ENCODE measurements at places on chromosomes 7 and 10.

GRCh38 chr10:5947471-5948207, 29.7 kb downstream of the IL15RA start:
- DNase-seq, result no peak

GRCh38 chr10:89248990-89249389, 2.6 kb downstream of the LIPA start:
- no peak for DNase-seq

GRCh38 chr10:45585131-45585530, 87.4 kb downstream of the ZFAND4 start:
- DNase-seq, result no peak

- no peak for DNase-seq
These were observed 103.8 kb downstream of the NKX6-2 start for GRCh38 chr10:132681858-132682755.

GRCh38 chr10:21314906-21315644, 210.4 kb downstream of the SKIDA1 start:
- no peak for DNase-seq

DNA sequence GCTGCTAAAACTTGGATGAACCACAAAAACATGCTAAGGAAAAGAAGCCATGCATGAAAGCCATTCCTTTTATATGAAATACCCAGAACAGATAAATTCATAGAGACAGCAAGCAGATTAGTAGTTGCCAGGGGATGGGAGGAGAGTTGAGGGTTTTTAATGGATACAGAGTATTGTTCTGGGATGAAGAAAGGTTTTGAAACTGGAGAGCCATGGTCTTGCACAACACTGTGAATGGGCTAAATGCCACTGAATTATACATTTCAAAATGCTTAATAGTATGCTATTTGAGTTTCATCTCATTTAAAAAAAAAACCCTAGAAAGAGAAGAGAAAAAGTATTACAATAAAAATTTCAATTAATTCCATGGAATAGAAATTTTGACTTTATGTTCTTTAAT, 154.3 kb downstream of the GNAT3 start:
- no peak for DNase-seq

GRCh38 chr10:48382982-48383381, 76.5 kb downstream of the MAPK8 start:
- no peak for DNase-seq

GRCh38 chr7:38411404-38411803, 138.0 kb upstream of the TARP start:
- no peak for DNase-seq

- no peak for DNase-seq
These were observed 47.8 kb upstream of the TMEM243 start for GRCh38 chr7:87267239-87267900.

GRCh38 chr10:95605163-95605562, 44.0 kb upstream of the SORBS1 start:
- no peak for DNase-seq

- no peak for DNase-seq
These were observed 20.7 kb downstream of the CREB3L2 start for GRCh38 chr7:137981175-137981574.

DNA sequence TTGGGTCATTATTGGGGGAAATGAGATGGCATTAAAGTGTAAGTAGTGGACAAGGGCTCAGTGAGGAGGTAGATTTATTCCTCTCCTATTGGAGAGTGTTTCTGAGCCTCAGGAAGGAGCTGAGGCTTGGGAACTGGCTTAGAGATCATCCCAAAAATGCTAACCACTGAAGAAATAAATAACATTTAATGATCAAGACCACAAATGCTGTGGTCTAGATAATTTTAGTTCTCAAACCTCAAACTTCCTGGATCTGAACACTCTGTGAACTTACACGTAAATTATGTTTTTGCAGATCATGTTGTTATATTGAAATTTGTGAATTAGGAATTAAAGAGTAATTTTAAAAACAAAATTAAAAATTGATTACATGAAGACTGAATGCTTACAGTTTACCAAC, 27.3 kb downstream of the MDFIC start:
- no peak for DNase-seq

- no peak for DNase-seq
These were observed 73.5 kb downstream of the LRRN3 start for GRCh38 chr7:111164442-111164841.

- no peak for DNase-seq
These were observed 147.5 kb upstream of the TCF7L2 start for GRCh38 chr10:112802411-112803022.

DNA sequence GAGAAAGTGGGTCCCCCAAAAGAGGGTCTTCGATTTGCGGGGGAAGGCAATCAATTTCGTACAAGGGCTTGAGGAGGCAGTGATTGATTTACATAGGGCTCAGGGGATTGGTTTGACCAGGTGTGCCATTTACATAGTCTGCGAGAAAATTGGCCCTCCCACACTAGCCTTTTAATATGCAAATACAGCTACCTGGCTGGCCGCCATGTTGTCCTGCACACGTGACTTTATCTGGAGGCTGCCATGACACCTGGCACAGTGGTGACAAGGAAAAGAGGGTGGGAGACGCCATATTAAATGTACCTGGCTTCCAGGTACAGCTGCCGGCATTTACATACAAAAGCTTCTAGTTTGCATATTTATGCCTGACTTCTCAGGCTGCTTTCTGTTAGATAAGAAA, 1577.2 kb upstream of the LRRTM3 start:
- DNase-seq, result no peak

- DNase-seq, result no peak
These were observed 5.1 kb downstream of the UNCX start for GRCh38 chr7:1237704-1238255.

DNA sequence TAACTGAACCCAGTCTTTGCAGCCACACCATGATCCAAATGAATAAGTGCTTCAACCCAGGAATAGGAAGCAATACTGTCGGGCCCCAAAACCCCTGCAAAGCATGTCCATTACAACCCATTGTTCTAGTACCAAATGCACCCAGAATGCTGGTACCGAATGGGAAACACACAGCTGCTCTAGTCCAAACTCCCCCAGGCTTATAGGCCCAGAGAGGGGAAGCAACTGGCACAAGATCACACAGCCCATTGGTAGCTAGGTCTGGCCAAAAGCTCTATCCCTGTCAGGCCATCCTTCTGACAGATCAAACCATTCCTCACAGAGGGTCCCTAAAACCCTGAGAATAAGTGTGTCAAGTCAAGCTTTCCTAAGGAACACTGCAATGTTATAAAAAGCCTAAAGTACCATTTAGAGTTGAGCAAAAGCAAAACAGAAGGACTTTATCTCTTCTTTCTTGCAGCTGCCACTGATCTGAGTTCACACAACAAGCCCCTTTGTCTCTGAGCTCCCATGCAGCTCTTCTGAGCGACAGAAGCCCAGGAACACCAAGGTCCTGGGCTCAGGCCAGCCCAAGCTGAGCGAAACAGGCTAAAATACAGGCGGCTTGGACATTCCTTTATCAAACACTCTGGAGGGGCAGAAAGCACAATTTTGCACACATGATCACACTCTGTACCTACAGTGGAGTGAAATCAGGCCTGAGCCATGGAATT, 116.7 kb downstream of the SGMS1 start:
- peak; percentile 42 for DNase-seq

DNA sequence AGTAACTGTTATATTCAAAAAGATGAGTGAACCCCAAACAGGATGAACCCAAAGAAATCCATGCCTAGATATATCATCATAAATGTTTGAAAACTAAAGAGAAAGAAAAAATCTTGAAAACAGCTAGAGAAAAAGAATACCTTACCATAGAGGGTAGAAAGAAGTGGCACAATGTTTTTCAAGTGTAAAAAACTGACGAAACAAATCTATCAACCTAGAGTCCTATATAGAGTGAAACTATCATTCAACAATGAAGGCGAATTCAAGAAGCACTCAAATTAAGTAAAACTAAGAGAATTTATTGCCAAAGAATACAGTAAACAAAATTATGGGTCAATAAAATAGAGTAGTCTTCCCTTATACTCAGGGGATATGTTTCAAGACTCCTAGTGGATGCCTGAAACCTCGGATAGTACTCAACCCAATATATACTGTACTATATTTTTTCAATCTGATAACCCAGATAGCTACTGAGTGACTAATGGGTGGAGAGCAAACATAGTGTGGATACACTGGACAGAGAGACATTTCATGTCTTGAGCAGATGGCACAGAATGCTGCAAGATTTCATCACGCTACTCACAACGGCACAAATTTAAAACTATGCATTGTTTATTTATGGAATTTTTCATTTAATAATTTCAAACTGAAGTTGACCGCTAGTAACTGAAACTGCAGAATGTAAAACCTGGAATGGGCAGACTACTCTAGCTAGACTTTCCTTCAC, 52.6 kb upstream of the TMEM106B start:
- DNase-seq, result no peak

DNA sequence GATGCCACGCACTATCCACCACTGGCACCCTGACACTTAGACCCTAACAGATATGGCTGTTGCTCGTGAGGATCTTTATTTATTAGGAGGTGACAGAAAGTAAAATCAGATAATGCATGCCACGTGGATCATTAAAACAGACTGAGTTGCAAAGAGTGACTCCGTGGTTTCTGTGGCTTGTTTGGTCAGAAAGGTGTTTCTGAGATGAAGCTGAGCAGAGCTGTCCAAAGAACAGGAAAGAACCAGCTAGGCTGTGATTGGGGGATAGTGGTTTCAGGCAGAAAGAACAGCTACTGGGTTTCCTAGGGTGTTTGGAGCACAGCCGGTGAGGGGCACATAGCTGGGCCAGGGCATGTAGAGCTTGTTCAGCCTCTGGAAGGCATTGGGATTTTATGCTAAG, 34.4 kb downstream of the CSGALNACT2 start:
- DNase-seq, result no peak

DNA sequence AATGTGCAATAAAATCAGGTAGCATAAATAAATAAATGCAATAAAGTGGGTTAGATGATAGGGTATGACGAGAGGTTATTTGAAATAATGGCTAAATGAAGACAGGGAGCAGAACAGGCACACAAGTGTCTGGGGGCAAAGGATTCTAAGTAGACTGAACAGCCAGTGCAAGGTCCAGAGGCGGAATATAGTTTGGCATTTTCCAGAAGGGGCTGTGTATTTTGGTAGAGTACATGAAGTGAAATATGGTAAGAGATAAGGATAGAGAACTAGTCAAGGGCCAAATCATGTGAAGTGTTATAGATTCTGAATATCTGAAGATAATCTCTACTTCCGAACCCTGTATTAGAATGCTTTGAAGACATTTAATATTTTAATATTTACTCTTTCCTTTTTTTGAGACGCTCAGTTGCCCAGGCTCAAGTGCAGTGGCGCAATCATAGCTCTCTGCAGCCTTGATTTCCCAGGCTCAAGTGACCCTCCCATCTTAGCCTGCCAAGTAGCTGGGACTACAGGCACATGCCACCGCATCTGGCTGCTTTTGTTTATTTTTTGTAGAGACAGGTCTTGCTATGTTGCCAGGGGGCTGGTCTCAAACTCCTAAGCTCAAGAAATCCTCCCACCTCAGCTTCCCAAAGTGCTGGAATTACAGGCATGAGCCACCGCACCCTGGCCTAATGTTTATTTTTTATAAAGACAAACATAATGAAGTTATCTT, 44.4 kb upstream of the CD36 start:
- no peak for DNase-seq

DNA sequence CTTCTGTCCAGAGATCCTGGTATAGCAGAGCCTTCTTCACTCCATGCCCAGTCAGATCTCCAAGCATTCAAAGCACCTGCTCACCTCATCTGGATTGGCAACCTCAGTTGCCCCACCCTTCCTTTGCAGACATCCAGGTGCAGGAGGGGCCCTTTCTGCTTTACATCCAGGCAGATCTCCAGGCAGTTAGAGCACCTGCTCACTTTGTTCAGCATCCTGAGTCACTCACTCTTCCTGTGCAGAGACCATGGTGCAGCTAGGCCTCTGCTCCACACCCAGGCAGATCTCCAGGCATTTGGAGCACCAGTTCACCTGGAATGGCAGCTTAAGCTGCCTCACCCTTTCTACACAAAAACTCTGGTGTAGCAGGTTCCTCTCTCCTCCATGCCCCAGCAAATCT, 153.1 kb downstream of the CDK14 start:
- DNase-seq, result no peak

GRCh38 chr7:82859106-82859850, 303.4 kb downstream of the PCLO start:
- DNase-seq, result no peak

DNA sequence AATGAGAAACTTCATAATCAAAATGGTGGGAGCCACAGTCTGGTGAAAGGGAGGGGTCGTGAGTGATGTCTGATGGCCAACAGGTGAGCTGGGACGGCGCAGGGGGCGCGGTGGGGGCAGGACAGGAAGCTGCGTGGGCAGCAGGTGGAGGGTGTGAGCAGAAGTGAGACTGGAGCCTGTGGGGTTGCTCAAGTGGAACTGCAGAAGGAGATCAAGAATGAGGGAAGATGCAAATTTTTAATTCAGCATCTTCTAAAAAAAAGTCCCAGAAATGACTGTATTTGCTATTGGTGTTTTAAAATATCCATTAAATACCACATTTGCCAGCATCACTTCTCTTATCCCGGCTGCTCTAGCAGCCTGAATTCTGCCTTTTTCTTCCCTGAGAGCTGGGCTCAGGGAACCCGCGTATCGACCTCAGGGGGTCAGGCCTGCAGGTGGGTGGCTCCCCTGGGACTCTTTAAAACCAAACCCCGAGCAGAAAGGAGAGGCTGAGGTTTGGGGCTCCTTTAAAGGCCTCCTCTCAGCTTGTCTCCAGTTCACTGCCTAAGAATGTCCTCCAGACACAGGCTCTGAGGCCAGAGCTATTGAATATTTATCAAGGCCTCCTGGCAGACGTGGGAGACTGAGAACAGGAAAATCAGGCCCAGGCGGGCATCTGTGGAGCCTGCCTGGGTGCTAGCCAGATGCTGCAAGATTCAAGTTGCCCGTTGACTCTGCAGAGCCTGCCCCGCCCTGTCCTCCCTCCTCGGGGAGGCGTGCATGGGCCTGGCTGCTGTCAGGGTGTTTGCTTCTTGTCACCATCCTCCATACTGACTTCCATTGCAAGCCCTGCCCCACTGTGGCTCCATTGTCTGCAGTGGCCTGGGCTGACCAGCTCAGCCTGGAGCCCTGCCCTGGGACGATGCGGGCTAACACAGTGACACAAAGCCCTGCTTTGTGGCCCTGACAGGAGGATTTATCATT, 53.9 kb downstream of the SYPL1 start:
- DNase-seq, result peak; percentile 66

- no peak for DNase-seq
These were observed 39.8 kb downstream of the THSD7A start for GRCh38 chr7:11792166-11792565.

GRCh38 chr7:70923181-70923845, 208.6 kb upstream of the GALNT17 start:
- DNase-seq, result no peak

GRCh38 chr10:12177642-12178041, 18.0 kb downstream of the NUDT5 start:
- no peak for DNase-seq

Measured in C1 segment of cervical spinal cord (tissue), 14 donors.